ENCODE measurements at places on chromosomes 13 and 19.

GRCh38 chr19:18842166-18842565, 10.4 kb downstream of the UPF1 start:
- DNase-seq: no peak

DNA sequence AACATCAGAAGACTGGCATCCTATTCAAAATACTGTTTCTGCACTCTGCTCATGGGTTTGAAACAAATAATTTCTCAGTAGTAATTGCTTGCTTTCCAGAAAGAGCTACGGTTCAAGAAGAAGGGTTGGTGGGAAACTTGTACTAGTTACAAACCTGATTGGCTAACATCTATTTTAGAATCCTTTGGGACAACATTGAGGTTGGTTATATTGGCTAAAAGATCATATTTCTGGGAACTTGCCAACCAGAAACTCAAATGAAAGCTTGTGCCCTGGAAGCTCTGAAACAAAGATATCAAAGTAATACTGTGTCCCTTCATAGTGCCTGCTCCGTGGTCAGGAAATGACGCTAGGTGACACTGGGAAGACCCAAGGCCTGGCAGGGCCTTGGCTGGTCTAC, 141.7 kb downstream of the LACC1 start:
- no peak for DNase-seq

DNA sequence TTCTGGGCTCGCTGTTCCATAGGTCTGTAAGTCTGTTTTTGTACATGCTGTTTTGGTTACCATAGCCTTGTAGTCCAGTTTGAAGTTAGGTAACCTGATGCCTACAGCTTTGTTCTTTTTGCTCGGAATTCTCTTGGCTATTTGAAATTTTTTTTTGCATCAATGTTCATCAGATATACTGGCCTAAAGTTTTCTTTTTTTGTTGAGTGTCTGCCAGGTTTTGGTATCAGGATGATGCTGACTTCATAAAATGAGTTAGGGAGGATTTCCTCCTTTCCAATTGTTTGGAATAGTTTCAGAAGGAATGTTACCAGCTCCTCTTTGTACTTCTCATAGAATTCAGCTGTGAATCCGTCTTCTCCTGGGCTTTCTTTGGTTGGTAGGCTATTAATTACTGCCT, 397.8 kb upstream of the HTR2A start:
- no peak for DNase-seq

DNA sequence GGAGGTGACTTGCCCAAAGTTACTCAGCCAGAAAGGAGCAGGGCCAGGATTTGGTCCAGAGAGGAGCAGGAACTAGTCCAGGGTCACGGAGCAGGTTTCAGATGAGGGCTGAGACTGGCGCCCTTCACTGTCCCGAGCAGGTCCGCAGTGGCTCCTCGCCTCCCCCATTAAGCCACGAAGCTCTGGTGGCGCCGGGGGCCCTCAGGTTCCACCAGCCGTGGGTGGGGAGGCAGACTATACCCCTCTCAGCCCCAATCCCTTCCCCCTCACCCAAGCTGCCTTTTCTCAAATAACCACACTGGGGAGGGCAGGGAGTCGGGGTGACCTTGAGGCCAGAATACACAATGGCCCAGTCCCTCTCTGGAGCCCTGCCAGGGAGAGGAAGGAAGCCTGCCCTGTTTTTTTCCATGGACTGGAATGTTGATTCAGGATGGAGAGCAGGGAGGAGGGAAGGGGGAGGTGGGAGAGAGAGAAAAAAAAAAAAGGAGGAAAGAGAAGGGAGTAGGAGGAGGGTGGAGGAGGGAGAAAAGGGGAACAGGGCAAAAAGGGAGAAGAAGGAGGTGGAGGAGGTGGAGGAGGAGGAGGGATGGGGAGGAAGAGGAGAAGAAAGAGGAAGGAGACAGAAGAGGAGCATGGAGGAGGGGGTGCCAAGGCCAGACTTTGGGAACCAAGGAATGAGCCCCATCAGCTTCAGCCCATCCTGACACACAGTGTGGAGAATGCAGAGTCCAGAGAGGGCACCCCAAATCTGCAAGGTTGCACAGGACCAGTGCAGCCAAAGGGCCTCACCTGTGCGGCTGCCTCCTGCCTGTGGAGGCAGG, 19.7 kb downstream of the CEACAM16 start:
- DNase-seq: no peak

GRCh38 chr19:51546650-51547396, 15.4 kb upstream of the SIGLEC6 start:
- DNase-seq: peak; percentile 15

- DNase-seq: no peak
Measured at GRCh38 chr19:6287269-6287885, 7.6 kb upstream of the MLLT1 start.

DNA sequence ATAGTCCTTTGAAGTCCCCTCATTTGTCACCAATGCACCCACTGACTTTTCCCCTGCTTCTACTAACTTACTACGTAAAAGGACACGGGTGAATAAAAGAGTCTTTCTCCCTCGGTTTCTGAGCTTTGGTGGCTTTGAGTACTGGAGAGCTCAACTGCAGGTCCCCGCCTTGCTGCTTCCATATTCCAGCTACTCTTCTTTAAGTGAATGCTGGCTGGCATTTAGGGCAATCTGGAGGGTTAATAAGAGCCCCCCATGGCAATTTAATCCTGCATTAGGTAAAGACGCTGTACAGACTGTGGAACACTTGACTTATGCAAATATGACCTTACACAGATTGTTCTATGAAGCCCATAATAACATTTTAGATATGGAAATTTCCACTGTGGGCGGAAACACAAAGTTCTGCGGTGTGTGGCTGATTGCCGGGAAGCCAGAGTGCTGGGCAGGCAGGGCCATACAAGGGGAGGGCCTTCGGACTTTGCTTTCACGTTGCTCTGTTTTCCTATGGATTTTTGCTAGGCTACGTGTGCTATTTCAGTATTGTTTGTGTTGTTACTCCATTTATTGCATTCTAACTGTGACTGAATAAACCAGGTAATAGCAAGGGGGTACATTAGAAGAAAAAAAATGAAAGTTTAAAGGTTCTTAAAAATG, 97.5 kb downstream of the SLC10A2 start:
- DNase-seq: no peak

GRCh38 chr13:25827831-25828465, 223.9 kb downstream of the SHISA2 start:
- no peak for DNase-seq

DNA sequence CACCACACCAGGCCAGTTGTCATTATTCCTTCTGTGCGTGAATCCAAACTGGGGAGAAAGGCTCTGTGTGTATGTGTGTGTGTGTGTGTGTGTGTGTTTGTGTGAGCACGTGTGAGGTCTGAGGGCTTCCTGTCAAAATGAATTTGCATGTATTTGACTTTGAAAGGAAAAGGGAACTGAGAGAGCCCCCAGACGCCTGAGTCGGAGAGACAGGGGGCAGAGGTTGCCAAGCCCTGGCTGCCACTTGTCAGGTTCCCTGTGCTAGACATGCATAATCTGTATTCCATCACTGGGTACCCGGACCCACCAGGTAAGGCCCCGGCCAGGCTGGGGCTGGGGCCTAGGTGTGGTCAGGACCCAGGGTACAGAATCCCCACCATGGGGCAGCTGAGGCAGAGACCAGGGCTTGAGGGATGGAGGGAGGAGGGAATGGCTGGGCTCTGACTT, at the start of gene CLEC17A:
TSS of gene CLEC17A (plus strand) at position 191 of the 447 bp plus-strand sequence. CDS start at position 268, 77 bp downstream.
- DNase-seq: no peak

- no peak for DNase-seq
Measured at GRCh38 chr19:51024924-51025323, 1.5 kb downstream of the KLK11 start.

GRCh38 chr13:99640260-99640659, 139.0 kb downstream of the TM9SF2 start:
- DNase-seq: no peak

DNA sequence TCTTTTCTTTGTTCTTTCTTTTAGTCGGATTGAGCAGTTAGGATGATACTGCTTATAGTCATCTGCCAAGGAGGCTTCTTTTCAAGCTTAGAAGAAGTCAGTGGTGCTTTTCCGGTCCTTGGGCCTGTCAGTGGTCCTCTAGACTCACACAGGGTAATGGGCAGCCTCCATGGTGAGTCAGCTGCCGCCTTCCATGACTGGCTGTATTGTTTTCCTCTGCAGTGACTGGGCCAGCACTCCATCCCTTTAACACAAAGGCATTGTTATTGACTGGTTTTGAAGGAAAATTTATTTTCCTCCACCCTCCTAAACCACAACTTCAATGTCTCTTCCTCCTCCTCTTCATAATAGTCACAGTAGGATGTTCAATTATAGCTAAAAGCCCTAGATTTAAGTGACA, 47.1 kb upstream of the CNMD start:
- DNase-seq: no peak

- DNase-seq: no peak
Measured at GRCh38 chr19:19151418-19151817, 13.1 kb upstream of the TMEM161A start.

- DNase-seq: no peak
Measured at GRCh38 chr13:35876601-35877000, 254.6 kb downstream of the DCLK1 start.

DNA sequence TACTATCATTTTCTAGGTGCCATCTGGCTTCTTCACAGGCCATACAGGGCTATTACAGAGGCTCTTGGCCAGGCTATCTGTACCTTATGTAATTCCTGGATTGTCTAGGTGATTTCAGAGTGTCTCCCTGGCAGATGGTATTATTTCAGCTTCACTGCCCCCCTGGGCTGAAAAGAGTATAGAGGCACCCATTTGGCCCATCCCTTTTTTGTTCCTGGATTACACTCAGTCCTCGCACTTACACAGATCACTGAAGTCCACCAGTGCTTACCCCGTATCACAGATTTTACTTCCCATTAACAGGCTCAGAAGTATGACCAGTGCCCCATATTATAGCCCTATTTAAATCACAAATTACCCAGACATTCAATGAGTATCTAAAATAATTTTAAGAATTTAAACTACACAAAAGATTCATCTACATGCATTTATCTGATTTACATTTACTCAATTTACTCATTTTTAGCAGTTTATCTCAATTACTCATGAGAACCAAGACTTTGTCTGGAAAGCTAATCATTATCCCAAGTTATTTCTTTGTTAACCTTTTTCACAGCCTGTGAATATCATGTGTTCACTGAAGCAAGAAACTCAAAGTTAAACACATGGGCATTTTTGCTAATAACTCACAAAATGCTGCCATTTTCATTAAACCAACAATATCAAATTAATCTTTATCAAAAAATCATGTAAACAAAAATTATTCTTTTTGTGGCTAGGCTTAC, 121.0 kb downstream of the PCDH20 start:
- no peak for DNase-seq

- no peak for DNase-seq
Measured at GRCh38 chr13:99731747-99732146, 230.5 kb downstream of the TM9SF2 start.

All from non-pigmented ciliary epithelial cell (primary cell).